CMK (cell line): ENCODE measurements at places on chromosomes 12 and 14.

GRCh38 chr14:105877645-105878044, 351.3 kb downstream of the TMEM121 start:
- DNase-seq = no peak

DNA sequence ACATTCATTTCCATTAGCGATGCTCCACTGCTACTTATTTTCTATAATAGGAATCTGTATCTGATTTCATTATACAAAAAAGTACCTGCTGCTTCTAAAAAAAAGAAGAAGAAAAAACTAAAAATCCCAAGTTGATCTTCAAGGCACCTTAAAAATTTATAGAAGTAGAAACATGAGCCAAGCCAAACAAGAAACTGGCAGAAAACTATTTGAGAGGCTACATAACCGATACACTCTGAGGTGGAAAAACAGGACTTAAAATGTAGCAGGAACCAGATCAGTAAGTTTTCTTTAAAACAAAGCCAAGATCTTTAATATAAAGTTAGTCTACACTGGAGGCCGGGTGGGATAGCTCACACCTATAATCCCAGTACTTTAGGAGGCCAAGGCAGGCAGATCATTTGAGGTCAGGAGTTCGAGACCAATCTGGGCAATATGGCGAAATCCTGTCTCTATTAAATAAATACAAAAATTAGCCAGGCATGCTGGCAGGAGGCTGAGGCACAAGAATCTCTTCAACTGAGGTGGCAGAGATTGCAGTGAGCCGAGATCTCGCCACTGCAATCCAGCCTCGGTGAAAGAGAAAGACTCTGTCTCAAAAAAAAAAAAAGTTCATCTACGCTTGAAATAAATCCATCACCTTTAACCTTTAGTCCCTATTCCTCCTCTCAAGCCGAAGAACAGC, 278.6 kb downstream of the MED13L start:
- DNase-seq = no peak

GRCh38 chr14:94142836-94143235, 13.4 kb upstream of the IFI27L2 start:
- no peak for DNase-seq

DNA sequence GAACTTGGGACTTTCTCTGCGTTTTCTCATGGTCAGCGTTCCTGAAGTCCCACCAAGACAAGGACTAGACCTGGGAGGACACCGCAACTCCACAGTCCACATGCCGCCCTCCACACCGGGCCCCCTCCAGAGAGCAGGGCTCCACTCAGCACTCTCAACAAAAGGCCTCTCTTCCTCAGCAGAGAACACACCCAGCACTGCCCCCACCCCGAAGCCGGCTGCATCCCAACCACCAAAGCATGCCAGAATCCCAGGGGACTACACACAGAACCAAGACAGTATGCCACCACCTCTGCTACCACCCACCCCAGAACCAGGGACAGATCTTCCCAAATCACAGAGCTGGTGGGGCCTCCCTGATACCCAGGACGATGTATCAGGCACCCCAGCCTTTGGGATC, 88.3 kb downstream of the BCL11B start:
- DNase-seq = no peak

DNA sequence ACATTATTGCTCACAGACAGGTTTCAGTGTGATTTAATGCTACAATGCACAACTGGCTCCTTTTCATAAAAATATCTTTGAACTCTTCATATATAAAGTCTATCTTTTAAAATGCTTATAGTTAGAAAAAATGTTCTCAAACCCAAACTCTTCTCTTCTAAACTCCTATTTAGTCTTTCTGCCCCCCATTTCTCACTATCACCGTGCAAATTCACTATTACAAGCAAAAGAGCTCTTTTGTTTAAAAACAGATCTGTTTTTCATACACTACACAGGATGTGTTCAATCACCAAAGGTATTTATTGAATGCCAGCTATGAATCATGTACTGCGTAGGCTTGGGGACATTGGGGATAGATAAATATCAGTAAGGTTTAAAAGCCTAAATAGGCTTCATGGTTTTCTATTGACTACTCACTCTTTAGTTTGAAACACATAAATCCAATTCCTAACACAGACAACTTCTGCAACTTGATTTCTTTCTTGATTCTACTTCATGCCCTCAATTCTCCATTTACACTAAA, 692.3 kb downstream of the C12orf50 start:
- no peak for DNase-seq

DNA sequence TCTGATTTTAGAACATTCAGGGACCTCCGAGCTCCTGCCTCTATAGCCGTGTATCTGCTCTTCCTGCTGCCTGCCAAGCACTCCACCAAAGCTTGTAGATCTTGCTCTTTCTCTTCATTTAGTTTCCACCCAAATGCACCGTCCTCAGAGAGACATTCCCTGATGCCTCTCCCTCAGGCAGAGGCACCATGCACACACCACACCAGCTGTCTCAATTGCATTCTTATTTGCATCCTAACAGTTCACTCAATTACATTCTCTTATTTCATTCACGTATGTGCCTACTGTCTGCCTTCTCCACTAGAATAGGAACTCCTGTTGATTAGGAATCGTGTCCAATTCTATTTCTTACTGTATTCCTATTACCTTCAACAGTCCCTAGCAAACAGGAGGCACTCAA, 845.4 kb upstream of the TMEM132C start:
- no peak for DNase-seq

GRCh38 chr14:68655911-68656316, 137.0 kb downstream of the ZFP36L1 start:
- no peak for DNase-seq

DNA sequence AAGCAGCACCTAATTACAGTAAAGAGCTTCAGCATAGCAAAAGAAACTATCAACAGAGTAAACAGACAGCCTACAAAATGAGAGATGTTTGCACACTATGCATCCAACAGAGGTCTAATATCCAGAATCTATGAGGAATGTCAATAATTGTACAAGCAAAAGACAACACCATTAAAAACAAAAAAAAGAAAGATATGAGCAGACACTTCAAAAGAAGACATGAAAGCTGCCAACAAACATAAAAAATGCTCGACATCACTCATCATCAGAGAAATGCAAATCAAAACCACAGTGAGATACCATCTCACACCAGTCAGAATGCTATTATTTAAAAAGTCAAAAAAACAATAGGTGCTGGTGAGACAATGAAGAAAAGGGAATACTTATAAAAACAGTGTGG, 273.1 kb downstream of the TMTC2 start:
- no peak for DNase-seq

- no peak for DNase-seq
These were observed 27.4 kb upstream of the LGALS3 start for GRCh38 chr14:55101698-55102097.

DNA sequence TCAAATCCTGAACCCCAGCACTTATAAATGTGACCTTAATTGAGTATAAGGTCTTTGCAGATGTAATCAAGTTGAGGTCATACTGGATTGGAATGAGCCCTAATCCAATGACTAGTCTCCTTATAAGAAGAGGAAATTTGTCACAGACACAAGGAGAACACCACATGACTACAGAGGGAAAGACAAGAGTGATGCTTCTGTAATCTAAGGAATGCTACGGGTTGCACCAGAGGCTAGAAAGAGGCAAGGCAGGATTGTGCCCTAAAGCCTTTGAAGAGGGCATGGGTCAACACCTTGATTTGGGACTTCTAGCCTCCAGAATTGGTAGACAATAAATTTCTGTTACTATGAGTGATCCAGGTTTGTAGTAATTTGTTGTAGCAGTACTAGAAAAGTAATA, 135.0 kb downstream of the FOXG1 start:
- DNase-seq = no peak

DNA sequence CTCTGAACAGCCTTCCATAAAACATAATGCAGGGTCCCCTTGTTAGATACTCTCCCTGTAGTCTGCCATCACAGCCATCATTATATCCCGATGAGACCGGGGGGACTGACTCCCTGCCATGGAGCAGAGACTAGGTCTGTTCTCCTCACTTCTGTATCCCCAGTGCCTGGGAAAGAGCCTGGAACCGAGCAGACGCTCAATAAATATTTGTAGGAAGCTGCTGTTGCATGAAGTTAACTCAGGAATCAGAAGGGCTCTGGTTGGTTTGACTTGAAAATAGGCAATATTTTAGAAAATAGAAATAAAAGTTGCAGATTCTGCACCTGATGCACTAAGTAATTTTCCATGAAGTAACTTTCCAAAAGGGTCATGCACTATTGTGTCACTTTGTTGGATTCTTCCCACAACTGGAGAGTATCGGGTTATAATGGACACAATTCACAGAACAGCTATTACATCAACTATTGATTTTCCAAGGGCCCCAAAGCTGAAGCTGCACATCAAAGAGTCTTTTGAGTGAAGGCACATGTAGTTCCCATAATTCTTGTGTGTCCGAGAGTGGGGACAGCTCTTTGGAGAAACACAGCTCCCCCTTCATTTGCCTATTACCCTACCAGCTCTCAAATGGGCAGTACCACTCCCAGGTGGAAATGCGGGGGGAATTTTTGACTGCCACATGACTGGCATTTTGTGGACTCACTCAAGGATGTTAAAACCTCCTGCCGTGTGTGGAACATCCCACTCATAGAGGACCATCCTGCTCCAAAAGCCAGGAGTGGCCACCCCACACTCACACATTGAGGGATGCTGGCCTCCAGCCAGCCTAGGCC, 18.8 kb downstream of the CLMN start:
- DNase-seq = no peak

- DNase-seq = no peak
These were observed 438.3 kb downstream of the GXYLT1 start for GRCh38 chr12:41706376-41706775.

DNA sequence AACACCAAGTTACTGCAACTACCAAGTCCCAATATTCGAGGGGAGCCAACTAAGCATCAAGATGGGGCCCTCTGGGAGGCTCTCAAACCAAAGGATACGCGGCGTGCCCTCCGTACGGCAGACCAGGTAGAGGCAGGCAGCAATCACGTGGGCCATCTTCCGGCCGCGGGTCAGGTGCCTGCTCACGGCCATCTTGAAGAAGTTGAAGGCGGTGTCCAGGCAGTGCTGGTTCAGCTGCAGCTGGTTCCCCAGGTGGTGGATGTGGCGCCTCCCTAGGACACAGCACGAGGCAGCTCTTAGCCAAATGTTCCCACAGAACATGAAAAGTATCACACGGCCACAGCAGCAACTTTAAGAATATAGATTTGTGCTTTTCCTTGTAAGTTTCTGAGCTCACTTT, 24.3 kb downstream of the BTBD6 start:
- no peak for DNase-seq

DNA sequence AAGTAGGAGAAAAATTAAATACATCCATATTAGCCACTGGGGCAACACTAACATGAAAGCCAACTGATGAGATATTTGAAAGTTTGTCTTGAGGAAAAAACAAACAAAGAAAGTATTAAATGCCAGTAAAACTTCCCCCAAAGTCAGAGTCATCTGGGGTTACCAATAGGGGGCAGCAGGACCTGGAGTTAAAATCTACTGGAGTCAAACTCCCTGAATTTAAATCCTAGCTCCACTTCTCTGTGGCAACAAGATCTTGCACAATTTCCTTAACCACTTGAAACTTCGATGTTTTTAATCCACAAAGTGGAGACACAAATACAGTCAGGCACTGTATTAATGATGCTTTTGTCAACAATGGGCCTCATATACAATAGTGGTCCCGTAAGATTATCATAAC, 14.4 kb downstream of the PLEKHG7 start:
- no peak for DNase-seq

DNA sequence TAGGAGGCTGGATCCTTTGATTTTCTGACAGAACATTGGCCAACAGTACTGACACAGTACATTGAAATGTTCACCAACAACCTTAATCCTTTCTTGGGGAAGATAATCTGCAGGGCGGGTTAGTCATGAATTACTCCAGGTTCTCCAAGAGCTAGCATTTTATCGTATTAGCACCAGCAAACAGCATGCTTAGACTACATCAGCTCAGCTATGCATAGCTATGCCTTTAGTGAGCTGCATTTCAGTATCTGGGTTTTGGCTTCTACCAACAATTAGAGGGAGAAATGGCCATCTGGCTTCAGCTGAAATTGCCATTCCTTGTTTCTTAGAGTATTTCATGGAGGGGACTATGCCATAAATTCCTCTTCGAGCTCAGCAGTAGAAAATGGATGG, 33.8 kb downstream of the SAMD4A start:
- no peak for DNase-seq

DNA sequence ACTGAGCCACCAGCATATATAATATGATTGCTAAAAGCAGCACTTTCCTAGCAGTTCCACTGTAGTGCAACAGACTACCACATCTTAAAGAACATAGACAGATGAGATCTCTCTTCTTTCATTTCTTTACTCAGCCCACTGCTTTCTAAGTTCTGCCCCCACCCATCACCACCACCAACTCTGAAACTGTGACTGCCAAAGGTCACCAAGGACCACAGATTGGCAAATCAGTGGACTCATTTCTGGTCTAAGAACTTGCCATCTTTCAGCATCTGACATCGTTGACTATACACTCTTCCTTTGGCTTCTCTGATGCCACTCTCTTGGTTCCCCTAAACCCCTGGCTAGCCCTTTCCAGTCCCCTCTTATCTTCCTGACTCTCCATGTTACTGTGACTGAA, 38.4 kb downstream of the IFNG start:
- DNase-seq = no peak

DNA sequence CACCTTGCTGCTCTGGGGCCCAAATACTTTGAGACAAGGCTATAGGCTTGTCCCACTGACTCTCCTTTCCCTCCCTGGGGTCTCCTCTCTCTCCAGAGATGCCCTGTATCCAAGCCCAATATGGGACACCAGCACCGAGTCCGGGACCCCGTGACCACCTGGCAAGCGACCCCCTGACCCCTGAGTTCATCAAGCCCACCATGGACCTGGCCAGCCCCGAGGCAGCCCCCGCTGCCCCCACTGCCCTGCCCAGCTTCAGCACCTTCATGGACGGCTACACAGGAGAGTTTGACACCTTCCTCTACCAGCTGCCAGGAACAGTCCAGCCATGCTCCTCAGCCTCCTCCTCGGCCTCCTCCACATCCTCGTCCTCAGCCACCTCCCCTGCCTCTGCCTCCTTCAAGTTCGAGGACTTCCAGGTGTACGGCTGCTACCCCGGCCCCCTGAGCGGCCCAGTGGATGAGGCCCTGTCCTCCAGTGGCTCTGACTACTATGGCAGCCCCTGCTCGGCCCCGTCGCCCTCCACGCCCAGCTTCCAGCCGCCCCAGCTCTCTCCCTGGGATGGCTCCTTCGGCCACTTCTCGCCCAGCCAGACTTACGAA, 3.1 kb downstream of the NR4A1 start:
- no peak for DNase-seq

- DNase-seq = no peak
These were observed 44.8 kb upstream of the TMPO start for GRCh38 chr12:98470469-98471082.

DNA sequence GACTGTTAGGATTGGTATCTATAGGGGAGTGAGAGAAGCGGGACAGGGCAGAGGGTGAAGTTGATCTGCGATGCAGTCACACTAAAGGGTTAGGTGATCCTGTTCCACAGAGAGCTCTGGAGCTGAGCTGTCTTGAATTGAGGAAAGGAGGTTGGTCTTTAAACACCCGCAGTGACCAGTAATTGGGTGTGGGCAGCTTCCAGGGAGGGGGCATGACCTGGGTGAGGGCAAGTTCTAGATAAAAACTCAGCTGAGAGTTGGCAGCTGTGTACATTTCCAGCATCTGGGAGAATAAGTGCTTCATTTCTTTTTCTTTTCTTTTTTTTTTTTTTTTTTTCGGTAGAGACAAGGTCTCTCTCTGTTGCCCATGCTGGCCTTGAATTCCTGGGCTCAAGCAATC, 35.1 kb downstream of the RDH12 start:
- no peak for DNase-seq

GRCh38 chr14:53855574-53855973, 101.1 kb downstream of the BMP4 start:
- no peak for DNase-seq
